Muscle of leg (tissue), 16 donors: ENCODE measurements at places on chromosomes 12 and 14. TPM values are rescaled to one million over a fixed set of nuclear protein-coding genes. Genes with fewer than 3 reads are reported as not detected.

The PPP2R5C gene
- 60.7 TPM for polyA plus RNA-seq

DNA sequence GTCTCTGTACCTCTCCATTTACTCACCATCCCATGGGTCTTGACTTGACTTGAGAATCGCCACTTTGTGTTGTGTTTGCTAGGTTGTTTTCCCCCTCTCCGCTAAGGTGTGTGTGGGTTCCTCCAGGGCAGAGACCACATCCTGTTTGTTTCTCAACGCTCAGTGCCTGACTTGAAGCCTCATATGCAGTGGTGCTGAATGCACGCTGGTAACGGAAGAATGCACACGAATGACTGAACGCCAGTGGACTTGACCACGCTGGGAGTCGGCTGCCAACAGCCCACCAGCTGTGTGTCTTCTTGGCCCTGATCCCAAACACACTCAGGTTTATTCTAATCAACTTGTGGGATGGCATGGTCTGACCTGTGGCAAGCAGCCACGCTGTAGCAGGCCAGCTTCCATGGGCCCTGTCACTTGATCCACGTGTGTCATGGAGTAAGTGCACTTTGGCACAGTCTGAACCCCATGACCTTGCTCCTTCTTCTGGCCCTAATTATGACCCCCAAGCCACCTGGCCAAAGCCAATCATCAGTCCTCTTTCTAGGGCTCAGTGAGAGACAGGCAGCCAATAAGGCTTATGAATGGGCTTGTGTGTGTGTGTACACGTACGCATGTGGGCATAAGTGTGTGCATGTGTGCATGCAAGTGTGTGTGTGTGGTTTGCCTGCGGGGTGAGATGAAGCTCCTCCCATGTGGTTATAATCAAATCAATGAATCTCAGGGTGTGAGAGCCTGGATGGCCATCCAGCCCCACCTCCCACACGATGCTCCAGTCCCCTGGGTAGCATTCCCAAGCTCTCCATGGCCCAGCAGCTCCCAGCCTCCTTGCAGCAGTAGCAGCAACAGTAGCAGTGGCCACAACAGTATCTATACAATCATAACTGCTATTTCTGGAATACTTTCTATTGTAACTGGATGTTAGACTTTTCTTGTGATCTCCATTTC, 6.4 kb upstream of the TC2N start:
- no peak for DNase-seq
- H3K27ac ChIP-seq = no peak overlapping the region
- H3K4me3 ChIP-seq = no peak overlapping the region

- no peak for DNase-seq
- peaks cover 66% of the 10 kb centered on the region for H3K27me3 ChIP-seq
- no peak overlapping the region for H3K4me3 ChIP-seq
- no peaks in the 10 kb centered on the region for H3K4me1 ChIP-seq
- H3K27ac ChIP-seq = no peak overlapping the region
- H3K36me3 ChIP-seq = no peaks in the 10 kb centered on the region
These were observed 27.2 kb downstream of the NOC4L start for GRCh38 chr12:132171293-132171967.

GRCh38 chr12:53061404-53062010, 11.6 kb downstream of the TNS2 start:
- H3K4me1 ChIP-seq = peaks cover 72% of the 10 kb centered on the region
- no peak overlapping the region for H3K4me3 ChIP-seq
- peaks cover 99% of the 10 kb centered on the region for H3K36me3 ChIP-seq
- DNase-seq = peak; percentile 54

DNA sequence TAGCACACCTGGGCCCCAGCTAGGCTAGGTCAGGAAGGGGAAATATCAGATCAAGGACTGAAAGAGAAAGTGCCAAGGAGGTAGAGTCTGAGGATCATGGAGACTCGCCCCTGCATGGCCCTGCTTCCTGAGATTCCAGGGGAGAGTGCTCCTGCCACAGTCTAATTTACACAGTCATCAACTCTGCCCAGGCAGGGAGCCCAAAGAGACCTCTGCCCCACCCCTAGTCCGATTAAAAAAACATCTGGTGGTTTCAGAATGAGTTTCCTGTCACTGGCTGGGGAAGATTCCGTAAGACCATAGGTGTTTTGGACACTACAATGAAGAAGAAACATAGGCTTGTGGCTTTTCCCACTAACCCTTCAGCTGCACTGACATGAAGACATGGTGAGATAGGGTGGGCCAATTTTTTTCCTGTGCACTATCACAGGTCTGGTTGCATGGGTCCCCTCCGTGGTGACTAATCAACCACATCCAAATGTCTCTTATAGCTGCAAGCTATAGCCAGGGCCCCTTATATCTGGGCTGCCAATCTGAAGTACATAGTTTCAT, 31.5 kb upstream of the GZMB start:
- no peak for DNase-seq
- H3K27me3 ChIP-seq = no peaks in the 10 kb centered on the region
- no peaks in the 10 kb centered on the region for H3K36me3 ChIP-seq
- no peak overlapping the region for H3K4me3 ChIP-seq
- H3K27ac ChIP-seq = no peak overlapping the region

The TMEM132C gene
- polyA plus RNA-seq = 0.50 TPM

- DNase-seq = peak; percentile 77
- no peaks in the 10 kb centered on the region for H3K27me3 ChIP-seq
- no peak overlapping the region for H3K27ac ChIP-seq
- H3K4me1 ChIP-seq = peaks cover 3% of the 10 kb centered on the region
These were observed 75.8 kb downstream of the C12orf50 start for GRCh38 chr12:87953256-87953860.

GRCh38 chr12:87529413-87529812, 499.8 kb downstream of the C12orf50 start:
- H3K4me1 ChIP-seq = no peaks in the 10 kb centered on the region
- H3K27me3 ChIP-seq = no peaks in the 10 kb centered on the region
- no peaks in the 10 kb centered on the region for H3K36me3 ChIP-seq
- DNase-seq = peak; percentile 70
- H3K27ac ChIP-seq = no peak overlapping the region
- H3K4me3 ChIP-seq = no peak overlapping the region

DNA sequence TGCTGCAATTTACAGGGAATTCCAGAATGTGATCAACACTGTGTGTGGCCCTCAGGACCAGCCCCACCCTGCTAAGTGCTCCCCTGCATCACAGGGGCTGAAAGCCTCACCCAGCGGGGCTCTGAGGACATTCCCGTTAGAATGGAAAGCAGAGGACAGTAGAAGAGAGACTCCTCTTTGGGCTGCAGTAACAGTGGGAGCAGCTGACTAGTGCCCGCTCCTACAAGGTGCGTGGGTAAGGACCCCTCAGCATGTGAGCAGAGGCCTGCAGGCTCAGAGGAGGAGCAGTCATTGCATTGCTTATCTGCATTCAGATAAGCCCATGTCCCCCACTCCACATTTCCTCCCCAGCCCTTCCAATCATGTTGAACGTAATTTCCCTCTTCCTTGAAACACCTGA, 120.1 kb downstream of the ITPR2 start:
- DNase-seq = no peak
- H3K27me3 ChIP-seq = no peaks in the 10 kb centered on the region
- H3K4me1 ChIP-seq = no peaks in the 10 kb centered on the region
- no peaks in the 10 kb centered on the region for H3K36me3 ChIP-seq

The COL2A1 gene
- 12.9 TPM for polyA plus RNA-seq

- no peaks in the 10 kb centered on the region for H3K36me3 ChIP-seq
- peak overlapping the region; percentile 87 for H3K27ac ChIP-seq
- peak; percentile 41 for DNase-seq
These were observed 42.5 kb downstream of the WDR20 start for GRCh38 chr14:102182190-102182589.

DNA sequence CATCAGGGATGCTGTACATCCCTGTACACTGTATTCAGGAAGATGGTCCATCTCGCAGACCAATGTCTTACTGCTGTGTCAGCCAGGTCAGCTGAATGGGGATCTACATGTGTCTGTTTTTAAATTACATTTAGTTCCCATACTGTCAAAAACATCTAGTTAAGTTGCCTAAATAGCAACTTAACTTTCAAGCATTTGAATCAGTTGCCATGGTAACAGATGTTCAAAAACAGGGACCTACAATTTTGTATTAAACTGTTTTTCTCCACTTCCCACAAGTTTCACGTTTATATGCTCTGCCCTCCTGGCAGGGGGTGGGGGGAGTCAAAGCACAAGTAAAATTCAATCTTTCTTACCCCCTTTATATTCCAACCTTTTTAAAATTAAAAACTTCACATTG, 38.3 kb downstream of the C12orf42 start:
- H3K27ac ChIP-seq = no peak overlapping the region
- DNase-seq = no peak
- no peaks in the 10 kb centered on the region for H3K27me3 ChIP-seq
- H3K36me3 ChIP-seq = no peaks in the 10 kb centered on the region
